ENCODE measurements at places on chromosomes 6 and 20.

GRCh38 chr6:167805349-167806060, 21.2 kb upstream of the AFDN start:
- DNase-seq: no peak

DNA sequence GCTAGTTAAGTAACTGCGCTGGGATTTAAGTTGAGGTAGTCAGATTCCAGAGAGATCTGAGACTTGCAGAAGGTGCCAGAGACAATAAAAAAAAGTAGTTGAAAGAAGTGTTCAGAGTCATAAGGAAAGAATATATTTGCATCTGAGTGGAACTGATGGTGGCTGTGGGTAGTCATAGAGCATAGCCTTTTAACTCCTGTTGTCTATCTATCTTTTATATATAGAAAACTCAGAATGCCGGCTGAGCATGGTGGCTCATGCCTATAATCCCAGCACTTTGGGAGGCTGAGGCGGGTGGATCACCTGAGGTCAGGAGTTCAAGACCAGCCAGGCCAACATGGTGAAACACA, 62.0 kb downstream of the CARMIL1 start:
- no peak for DNase-seq

DNA sequence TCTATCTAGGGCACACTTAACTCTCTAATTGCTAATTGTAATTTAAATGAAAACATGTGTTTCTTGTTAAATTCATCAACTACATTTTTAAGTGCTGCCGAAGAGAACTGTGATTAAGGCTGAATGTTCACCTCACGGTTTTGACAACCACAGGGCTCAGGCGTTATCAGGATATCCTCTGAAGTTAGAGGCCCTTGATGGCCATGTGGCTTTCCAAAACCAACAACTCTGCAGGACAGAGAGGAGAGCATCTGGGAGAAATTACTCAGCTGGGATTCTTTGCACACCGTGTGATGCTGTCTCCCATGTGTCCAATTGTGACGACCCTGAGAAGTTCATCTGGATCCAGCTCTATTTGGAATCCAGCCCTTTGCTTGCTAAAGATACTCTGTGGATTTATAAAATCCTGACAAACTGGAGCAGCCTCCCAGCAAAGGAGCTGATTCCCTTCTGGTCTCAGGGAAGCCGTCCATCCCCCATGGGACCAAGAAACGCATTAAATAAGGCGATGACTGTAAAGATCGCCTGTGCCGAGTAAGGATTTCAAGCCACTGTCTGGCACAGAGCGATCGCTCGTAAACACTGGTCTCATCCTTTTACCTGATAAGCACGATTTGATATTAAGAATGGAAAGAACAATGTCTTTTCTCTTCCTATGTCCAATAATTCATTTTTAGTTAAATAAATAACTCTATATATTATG, 401.1 kb downstream of the CD83 start:
- no peak for DNase-seq

DNA sequence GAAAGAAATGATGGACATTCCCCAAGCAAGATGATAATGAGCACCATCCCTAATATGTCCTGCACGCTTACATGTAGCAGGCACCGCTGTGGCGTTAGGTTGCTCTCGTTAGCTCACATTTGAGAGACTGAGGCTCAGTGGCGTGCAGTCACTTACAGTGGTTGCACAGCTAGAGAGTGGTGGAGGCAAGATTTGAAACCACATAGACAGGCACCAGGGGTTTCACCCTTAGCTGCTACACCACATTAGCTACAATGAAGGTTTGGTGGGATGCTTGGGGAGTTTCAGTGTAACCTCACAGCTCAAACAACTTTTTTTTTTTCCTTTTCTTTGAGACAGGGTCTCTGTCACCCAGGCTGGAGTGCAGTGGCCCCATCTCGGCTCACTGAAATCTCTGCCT, 3.7 kb downstream of the COX4I2 start:
- no peak for DNase-seq

GRCh38 chr6:34771727-34772126, 14.4 kb downstream of the SNRPC start:
- DNase-seq: no peak

DNA sequence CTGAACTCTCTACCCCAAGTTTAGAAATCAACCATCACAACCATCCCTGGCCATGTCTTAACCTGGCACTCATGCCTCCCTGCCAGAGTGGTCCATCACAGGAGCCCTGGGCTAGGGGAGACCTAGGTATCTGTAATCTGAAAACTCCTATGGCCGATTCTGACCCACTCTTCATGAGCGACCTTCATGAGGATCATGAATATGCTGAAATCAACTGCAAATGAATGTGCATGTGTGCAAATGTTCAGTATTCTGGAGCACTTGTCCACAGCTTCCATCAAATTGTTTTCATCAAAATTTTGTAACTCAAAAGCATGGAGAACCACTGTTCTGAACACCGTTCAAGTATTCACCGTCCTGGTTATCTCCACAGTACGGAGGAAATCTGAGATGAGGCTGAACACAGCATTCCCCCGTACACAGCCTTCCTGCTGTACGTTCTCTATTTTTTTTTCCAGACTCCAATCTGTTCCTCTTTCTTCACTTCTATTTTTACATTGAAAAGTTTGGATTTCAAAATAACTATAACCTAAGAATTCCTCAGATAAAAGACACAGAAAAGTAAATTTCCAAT, 17.7 kb downstream of the METTL24 start:
- DNase-seq: no peak

GRCh38 chr6:149696901-149697300, 21.0 kb downstream of the LATS1 start:
- no peak for DNase-seq

DNA sequence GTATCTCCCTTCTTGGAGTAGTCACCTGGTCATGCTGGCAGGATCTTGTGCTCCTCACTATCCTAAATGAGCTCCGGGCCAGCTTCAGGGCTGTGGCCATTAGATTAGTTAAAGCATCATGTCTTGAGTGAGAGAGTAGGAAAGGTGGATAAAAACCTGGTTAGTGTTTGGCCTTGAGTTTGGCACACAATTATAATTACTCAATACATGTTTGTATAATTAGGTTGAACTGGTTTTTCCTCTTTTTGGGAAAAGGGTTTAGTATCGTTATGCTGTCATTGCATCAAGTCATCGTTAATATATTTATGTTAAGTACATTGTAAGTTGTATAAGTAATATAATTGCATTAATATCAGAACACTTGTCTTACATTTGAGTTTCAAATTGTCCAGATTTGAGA, 126.3 kb downstream of the CDKAL1 start:
- DNase-seq: no peak

DNA sequence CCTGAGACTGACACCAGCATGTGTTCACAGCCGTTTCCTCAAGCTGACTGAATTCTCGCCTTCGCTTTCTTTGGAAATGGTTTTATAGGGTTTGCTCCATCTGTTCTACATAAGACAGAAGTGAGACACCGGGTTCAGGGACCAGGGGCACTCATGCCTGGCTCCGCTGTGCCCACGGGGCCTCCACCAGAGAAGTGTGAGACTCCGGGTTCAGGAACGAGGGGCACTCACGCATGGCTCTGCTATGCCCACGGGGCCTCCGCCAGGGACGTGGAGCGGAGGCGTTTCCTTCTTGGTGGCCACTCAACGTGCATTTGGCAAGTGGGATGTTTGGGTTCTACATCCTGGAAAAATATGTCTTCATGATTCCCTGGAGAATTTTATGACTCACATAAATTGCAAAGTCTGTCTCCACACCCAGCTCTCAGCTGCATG, 106.6 kb downstream of the RNASET2 start:
- DNase-seq: no peak

DNA sequence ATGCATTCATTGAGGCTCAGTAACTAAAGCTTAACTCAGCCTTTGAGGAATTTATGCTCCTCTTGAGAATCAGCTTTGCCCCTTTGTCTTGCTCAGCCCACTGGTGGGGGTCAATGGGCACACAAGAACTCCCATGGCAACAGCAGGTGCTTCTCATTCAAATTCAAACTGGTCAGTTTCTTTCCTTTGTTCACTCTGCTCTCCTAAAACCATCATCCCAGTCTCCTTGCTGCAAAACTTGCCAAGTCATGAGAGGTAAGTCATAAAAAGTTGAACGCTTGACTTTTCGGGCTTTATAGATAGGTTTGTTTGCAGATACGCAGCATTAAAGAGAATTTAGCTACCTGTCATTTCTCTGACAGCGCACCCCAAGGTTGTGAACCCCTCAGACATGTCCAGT, 146.8 kb downstream of the TFAP2A start:
- DNase-seq: no peak

GRCh38 chr6:56168596-56168995, 78.8 kb downstream of the COL21A1 start:
- no peak for DNase-seq

DNA sequence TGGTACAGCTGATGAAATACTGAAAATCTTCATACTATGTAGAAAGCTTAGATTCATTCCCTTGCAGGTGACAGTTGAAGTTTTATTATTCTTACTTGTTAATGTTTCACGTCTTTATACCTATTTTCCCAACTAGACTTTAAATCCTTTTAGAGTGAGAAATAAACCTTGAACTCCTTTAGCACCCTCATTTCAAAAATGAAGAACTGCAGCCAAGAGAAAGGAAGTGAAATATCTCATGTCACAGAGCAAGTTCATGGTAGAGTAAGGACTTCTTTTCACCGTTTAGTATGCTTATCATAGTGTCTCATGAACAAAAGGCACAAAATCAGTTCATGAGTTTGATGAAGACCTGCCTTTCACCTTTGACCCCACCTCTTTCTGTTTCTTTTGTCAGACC, 38.5 kb downstream of the ORC3 start:
- DNase-seq: no peak

GRCh38 chr6:154969796-154970195, 25.3 kb upstream of the TIAM2 start:
- no peak for DNase-seq

DNA sequence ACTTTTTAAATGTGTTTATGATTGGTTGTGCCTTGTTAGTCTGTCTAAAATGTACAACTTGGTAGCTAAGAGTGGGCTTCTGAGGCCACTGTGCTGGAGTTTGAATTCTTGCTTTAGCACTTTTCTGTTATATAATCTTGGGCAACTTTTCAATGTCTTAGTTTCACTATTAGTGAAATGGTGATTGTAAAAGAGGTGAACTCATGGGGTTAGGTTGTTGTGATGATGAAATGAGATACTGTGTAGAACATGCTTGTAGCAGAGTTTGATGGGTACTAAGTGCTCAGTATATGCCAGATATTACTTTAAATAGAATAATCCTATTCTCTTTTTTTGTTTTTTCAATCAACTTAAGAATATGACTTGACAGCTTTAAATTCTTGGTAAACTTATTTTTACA, 624.7 kb downstream of the CD109 start:
- no peak for DNase-seq

- DNase-seq: no peak
These were observed 527.5 kb downstream of the HDGFL1 start for GRCh38 chr6:23096876-23097275.

- DNase-seq: no peak
These were observed 8.3 kb downstream of the SEMG2 start for GRCh38 chr20:45229264-45230056.

DNA sequence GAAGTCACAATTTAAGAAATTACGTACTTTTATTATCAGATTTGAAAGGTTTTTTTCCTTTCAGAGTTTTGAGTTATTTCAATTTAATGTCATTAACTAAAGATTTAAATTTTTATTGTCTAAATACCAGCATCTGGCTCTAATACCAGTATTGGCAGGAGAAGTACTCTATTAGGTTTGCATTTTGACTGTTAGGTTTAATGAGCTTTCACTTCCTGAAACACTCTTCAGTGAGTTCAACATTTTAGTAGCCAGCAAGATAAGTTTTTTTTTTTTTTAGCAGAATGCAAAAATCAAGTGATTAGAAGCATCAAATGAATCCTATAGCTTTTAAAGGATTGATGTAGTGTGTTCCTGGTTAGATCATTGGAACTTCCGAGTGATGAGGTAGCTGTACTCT, 34.0 kb upstream of the SCGN start:
- DNase-seq: no peak

DNA sequence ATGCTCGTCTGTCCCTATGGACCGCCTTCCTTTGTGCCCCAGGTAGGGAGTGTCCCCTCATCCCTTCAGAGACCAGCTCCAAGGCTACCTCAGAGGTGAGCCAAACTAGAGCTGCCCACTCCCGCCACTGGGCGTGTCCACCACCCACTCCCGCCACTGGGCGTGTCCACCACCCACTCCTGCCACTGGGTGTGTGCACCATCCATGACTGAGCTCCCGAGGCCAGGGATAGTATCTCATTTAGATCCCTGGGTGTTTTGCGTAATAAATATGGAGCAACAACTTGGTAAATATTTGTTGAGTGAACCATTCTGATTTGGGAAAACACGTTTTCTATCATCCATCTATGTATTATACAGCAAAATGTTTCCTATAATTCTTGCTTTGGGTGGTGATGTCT, 68.8 kb downstream of the ZBTB2 start:
- no peak for DNase-seq

DNA sequence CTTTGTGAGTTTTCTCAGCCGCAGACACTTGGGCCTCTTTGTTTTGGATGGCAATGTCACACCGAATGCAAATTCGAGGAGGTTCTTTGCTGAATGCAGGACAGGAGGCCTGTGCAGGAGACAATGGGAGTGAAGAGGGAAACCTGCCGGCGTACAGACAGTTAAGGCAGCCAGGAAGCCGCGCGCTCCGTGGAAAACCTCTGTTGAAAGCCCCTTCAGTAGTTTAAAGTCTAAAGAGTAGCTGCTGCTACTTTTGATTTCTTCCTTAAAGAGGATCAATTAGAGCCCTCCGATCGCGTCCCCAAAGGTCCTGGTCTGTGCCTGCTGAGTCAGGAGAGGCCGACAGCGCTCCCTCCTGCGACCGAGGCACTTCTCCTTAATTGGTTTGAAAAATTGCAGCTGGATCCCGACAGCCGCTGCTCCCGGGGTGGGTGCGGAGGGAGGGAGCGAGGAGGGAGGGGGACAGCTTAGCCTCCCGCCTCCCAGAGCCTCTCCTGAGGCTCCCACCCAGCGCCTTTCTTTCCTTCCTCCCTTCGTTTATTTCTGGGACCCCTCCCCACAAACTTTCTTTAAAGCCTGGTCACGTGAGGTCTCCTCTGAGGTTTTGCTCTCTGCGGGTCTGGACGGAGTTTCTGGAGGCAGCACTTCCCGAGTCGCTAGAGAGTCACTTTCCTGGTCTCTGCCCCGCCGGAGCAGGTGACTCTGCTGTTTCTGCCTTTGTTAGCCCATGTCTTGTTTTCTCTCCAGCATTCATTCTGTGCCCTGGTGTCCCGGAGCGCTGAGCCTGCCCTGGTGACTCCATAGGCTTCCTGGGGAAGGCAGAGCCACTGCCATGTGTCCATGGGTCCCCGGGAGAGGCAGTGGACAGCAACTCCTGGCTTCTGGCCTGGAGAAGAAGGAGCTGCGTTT, 22.3 kb upstream of the RPP40 start:
- DNase-seq: no peak

GRCh38 chr20:61849376-61849775, 216.3 kb downstream of the TAF4 start:
- no peak for DNase-seq

Data from dorsolateral prefrontal cortex (tissue), 122 donors.